ENCODE measurements at places on chromosomes 2 and 18. TPM values are rescaled to one million over a fixed set of nuclear protein-coding genes. Genes with fewer than 3 reads are reported as not detected.

The FAM124B gene
- 139 TPM for total RNA-seq

The SGPP2 gene
- total RNA-seq, result 0.05 TPM

The PAX3 gene
- not detected for total RNA-seq

The DPYSL5 gene
- total RNA-seq, result not detected

The COLEC12 gene
- 45.1 TPM for total RNA-seq

The ASTL gene
- total RNA-seq, result not detected

The GDF7 gene
- 28.1 TPM for total RNA-seq

The TEKT4 gene
- not detected for total RNA-seq

The MEP1B gene
- not detected for total RNA-seq

The DQX1 gene
- not detected for total RNA-seq

The IL1B gene
- 0.14 TPM for total RNA-seq

GRCh38 chr18:63844254-63844653 lies 43.3 kb upstream of the SERPINB2 start:
- DNase-seq, result peak; percentile 47

DNA sequence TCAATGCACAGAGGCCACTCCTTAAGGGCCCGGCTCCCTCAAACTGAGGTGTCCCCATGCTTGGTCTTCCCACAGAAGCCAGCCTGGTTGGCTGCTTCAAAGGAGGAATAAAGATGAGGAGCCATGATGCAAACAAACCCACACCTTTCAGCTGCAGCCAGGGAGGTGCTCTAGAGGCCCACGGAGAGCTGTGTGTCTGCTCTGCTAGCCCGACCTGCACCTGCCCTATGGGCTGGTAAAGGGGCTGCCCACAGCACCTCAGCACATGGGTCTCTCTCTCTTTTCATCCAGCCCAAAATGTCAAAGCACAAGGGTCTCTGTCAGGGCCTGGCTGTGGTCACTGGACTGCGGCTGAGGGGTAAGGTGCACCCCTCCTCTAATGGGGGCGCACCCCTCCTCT lies 132.1 kb downstream of the MSH2 start:
- DNase-seq, result no peak

DNA sequence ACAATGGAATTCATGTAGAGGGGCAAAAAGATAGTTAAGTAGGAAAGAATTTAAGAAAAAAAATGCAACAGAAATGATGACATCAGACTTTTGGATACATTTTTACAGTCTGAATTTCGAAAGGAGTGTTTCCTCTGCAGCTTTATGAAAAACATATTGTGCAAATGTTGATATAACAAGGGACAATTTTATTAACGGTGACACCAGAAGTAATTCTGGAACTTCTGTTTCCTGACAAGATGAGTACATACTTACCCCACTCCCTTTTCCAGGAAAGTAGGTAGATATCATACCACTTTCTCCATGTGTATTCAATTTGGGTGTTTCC lies 369.6 kb downstream of the FBXO15 start:
- DNase-seq, result no peak

DNA sequence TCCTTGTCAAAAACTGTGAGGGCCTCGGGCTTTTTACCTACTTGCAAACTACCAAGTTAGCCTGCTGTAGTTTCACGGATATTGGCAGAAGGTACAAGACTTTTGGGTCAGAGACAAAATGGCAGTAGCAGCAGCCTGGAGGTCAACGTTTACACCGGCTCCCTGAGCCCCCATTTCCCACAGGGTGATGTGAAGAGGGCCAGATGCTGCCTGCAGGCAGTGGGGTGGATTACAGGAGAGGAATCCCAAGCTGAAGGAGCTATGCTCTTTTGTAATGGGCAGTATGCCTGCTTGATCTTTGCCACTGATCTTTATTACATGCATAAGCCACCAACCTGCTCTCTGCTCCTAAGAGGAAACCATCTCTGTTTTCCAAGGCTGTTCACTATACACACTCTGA lies 29.5 kb upstream of the SP5 start:
- no peak for DNase-seq

GRCh38 chr18:68406761-68407160 lies 308.1 kb downstream of the TMX3 start:
- no peak for DNase-seq

GRCh38 chr18:77481541-77481940 lies 231.9 kb downstream of the GALR1 start:
- no peak for DNase-seq
